T-helper 9 cell (primary cell): ENCODE measurements at places on chromosomes 1 and 21.
A peak's percentile ranks its signal among the peaks of the same experiment; 100 is the strongest.

- no peak for DNase-seq
Measured at GRCh38 chr1:231192620-231193163, 30.8 kb downstream of the TRIM67 start.

DNA sequence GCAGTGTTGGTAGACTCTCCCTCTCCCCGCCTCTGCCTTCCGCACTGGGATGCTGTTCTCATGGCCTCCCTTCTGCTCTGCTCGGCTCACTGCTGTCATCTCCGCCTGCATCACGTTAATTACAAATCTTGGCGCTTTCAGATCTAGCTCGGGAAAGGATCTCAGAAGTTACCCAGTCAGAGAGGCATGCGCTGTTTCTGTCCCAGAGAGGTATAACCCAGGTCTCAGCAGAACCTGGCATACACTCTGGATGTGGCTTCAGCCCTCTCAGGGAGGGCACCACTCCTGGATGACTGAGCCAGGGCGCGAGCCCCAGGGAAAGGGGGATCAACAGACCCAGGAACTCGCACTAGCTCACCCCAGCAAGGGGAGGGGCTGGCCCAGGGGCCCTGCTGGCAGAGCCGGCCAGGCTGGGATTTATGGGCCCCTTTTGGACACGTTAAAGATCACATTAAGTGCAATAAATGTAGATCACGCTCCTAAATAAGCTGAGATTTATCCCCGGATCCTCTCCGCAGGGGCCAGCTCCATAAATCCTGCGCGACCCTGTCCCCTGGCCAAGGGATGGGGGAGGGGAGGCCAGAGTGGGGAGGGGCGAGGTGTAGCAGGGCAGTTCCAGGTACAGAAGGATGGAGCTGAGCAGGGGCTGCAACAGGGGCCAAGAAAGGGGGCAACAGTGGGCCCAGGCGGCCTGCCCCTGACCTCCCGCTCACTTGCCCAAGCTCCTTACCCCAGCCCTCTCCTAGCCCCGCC, 101.3 kb upstream of the ZBTB40 start:
- DNase-seq = no peak

DNA sequence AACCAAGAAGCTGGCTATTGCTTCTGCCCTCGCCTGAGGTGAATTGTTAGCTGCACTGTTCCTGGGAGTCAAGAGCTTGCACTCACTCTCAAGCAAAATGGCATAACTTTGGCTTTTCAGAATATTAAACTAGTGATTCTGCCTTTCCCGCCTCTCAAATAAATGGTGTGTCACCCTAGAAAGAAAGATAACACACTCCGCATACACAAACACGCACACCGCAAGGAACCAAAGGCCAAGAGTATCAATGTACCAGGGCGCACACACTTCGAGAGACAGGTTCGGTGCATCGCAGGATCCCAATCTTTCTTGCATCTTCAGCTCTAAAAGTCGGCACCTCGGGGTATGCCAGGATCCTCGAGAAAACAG, 470 bp upstream of the RTCA start:
- DNase-seq = no peak

- no peak for DNase-seq
Measured at GRCh38 chr1:208907790-208908189, 663.6 kb upstream of the PLXNA2 start.

DNA sequence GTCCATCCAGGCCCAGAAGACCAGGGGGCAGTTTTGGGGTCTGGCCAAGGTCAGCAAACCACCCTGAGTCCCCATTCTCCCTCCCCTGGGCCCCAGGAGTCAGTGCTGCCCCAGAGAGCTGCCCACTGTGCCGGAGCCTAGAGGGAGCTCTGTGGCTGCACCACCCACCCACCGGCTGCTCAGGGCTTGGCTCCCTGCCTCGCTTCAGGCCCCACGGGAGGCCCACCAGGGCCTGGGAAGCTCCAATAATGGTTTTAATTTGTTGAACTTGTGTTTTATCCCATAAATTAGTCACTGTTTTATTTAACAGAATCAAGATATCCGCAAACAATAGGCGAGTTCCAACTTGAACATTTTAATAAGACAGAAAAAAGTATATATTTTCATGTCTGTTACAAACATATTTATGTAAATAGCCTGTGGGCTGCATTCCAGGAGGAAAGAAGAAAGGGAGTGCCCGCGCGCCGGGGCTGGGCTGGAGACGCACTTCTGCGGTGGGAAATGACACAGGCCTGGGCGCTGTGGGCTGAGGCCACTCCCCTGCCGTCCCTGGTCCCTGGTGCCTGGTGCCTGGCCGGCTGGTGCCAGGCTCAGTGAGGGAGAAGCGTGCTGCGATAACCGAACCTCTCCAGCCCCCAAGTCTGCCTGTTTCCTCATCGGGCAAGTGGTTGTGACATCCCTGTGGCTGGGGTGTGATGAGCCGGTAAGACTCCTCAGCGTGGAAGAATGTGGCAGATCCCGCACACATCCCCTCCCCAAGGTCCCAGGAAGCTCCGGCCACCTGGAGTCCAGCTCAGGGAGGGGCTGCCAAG, 160.5 kb downstream of the PEX14 start:
- DNase-seq = no peak

DNA sequence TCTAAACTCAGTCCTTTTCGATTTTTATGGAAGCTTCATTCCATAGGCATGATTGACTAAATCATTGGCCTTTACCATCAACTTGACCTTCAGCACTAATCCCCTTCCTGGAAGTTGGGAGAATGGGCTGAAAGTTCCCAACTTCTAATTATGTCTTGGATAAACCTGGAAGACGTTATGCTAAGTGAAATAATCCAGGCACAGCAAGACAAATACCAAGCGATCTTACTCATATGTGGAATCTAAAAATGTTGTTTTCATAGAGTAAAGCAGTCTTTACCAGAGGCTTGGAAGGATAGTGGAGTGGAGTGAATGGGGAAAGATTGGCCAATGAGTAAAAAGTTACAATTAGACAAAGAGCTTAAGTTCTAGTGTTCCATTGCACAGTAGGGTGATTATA, 1453.2 kb downstream of the PLA2G4A start:
- no peak for DNase-seq

DNA sequence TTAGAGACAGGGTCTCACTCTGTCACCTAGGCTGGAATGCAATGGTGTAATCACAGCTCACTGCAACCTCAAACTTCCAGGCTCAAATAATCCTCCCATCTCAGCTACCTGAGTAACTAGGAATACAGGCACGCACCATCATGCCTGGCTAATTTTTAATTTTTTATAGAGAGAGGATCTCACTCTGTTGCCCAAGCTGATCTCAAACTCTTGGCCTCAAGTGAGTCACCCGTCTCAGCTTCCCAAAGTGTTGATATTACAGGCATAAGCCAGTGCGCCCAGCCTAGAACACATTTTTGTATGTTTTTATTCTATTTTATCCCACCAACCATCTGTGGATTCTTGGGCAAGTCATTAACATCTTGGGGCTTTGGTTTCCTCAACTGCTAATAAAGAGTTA, 100.5 kb downstream of the AK5 start:
- no peak for DNase-seq

DNA sequence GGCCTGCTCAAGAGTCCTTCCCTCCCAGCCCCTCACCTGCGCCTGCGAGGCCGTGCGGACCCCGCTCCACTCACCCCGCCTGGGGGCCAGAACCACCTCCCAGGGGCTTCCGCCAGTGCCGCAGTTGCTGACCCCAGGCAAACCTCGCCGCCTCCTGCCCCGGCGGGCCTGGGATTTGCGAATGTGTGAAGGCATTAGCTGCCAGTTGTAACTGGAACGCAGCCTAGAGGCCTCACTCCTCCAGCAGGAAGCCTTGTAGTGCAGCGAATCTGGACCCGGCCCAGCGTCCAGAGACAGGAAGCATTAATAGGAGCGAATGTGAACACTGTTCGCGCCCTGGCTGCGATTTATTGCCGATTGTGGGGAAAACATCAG, 140.9 kb upstream of the ARHGEF16 start:
- no peak for DNase-seq

DNA sequence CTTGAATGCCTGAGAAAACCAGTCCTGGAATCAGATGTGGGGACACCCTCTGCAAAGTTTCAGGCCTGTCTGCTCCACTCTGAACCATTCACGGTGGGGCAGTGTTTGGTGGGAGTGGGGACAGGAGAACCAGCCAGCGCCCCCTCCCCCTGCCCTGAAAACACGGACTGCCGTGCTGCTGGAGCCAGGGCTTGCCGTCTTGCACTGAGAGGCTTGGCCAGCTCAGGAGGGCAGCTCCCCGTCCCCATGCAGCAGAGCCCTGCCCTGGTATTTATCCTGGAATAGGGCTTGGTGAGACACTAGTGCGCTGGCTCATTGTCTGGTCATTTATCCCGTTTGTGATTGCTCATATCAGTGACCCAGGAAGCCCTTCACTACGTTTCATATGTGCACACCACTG, 3.9 kb downstream of the S100B start:
- DNase-seq = no peak

GRCh38 chr1:223748773-223749733, 36.7 kb downstream of the CAPN2 start:
- DNase-seq = peak; percentile 57

DNA sequence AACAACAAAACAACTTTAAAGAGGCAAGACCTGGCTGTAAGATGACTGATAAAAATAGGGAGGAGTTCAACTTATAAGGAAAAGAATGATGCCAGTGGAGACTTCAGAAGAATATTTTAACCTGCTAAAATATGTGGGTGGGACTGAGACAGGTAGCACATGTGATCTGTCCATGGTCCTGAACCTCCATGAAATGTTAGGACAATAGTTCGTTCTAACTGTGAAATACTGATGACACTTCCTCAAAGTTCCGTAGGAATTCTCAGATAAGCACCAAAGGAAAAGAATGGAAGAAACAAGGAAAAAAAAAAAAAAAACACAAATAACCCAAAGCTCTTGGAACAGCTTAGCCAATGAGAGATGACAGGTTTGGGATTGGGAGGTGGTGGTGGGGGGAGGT, 44.7 kb downstream of the CDC42BPA start:
- DNase-seq = no peak

DNA sequence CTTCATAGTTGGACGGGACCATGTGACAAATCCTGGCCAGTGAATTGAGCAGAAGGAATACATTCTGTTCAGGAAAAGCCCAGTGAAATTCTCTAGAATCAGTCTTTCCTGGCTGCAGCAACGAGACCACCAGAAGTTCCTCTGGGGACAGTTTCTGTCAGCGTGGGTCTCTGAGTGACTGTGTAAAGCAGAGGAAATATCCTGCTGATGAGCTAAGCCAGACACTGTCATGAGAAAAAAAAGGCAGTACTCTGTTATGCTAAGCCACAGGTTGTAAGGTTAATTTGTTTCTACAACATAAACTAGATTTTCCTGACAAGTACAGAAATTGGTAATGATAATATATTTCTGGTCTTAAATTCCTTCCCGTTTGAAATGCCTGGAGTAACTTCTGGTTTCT, 664.4 kb downstream of the LMO4 start:
- DNase-seq = no peak

GRCh38 chr1:9852410-9853248, 28.9 kb upstream of the CLSTN1 start:
- DNase-seq = no peak
